Activated naive CD4-positive, alpha-beta T cell treated with Interleukin-2 at 50 U/mL for 16 hours (primary cell): ENCODE measurements at places on chromosomes 2 and 18.
A peak's percentile ranks its signal among the peaks of the same experiment; 100 is the strongest.

GRCh38 chr2:53715568-53715967 lies 52.0 kb upstream of the CHAC2 start:
- DNase-seq, result no peak

DNA sequence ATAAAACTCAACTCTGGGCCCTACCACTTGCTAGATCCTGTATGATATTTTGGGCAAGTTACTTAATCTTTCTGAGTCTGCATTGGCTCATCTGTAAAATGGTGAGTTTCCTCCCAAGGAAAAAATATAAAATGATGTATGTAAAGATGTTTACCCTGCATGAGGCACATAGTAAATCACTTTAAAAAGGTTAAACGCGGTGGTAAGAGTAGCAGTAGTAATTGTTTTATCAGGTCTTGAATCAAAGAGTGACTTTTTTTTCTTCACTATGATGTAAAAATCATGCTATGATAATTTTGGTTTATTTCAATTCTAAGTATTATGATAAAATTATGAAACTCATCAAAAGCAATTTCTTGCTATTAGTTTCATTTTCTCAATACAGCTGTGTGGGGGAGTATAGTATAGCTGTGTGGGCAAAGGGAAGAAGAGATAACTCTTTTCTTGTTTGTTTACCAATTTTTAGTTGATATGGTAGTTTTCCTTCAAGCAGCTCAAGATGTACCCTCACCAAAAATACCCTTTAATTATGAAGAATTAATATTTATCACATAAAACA lies 10.7 kb downstream of the ARHGAP15 start:
- DNase-seq, result no peak

- no peak for DNase-seq
These were observed 337.9 kb upstream of the SALL3 start for GRCh38 chr18:78641689-78642231.

GRCh38 chr2:120823551-120823950 lies 87.9 kb downstream of the GLI2 start:
- no peak for DNase-seq

GRCh38 chr18:58633874-58634273 lies 5.0 kb upstream of the ALPK2 start:
- no peak for DNase-seq

GRCh38 chr2:64888591-64889309 lies 100.4 kb upstream of the SLC1A4 start:
- DNase-seq, result no peak

- no peak for DNase-seq
These were observed 306.0 kb upstream of the EPC2 start for GRCh38 chr2:148338541-148338940.

DNA sequence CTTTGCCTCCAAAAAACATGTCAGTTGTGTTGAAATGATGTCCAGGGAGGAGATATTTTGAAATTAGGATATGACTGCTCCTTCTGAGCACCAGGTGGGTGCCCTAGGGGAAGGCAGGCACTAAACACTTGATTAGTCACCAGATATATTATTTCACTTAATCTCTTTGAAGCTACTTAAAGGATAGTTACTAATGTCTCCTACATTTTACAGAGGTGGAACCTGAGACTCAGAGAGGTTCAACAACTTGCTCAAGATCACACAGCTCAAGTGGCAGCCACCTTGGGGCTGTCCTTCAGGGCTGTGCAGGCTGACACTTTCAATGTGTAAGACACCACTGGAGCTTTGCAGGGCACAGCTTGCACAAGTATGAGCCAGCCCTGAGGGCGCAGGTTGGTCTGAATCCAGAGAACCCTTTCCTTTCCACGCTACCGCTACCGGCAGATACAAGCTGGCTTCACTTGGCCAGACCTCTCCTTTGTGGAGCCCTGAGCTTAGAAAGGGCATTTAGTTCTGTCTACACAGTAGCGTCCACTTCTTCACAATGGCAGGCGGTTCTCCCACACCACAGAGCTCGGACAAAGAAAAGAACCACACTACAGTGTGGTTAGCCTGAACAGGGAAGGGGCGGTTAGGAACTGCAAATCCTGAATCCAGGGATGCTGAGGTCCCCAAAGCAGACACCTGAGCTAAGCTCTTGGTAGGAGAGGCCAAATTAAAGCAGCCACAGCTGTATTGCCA lies 16.4 kb downstream of the ALPK2 start:
- no peak for DNase-seq

DNA sequence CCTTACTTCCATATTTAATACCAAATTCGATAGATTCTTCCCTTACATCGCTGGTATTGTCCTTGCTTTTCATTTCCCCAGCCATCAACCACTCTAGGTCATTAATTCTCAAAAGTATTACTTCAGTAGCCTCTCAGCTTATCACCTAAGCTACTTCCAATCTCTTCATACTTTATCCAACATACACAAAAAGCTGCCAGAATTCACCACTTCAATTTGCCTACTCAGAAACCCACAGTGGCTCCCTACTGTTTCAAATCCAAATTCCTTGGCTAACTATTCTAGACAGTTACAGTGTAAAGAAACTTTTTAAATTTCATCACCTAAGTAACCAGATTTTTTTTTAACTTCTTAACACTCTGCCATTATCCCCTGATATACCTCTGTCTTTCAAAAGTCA lies 4.7 kb downstream of the SLC25A12 start:
- no peak for DNase-seq

DNA sequence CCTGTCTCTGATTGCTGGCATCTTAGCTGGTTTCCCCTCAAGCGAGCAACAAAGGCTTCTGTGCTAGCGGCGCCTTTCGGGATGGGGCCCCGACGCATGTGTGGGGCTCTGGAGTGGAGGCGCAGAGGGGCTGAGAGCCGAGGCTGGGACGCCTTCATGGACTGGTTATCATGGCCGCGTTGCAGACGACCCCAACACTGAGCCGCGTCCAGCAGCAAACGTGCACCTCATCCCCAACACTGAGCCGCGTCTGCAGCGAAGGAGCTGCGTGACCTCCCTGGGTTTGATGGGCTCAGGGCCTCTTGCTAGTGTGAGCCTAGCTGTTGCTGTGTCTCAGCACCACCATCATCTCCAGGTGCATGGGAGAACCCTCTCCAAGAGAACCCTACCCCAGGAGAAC lies 123.7 kb upstream of the CTDP1 start:
- DNase-seq, result no peak

GRCh38 chr18:5309888-5310470 lies 14.5 kb upstream of the ZBTB14 start:
- DNase-seq, result peak; percentile 14

DNA sequence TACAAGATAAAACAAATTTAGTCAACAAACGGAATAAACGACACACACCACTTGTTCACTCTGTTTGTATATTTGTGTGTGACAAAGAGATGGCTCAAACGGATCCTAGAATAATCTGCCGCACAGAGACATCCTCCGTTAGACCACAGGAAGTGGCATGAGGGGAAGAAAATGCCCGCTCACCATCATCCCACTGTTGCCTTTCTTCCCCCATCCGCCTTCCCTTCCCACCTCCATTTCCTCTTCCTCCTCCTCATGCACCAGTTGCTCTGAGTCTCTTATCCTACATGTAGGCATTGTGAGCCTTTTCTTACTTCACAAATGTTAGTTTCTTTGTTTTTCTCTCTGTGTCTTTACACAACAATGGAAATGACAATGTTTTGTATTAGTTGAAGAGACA lies 228.5 kb upstream of the SMIM21 start:
- DNase-seq, result no peak

DNA sequence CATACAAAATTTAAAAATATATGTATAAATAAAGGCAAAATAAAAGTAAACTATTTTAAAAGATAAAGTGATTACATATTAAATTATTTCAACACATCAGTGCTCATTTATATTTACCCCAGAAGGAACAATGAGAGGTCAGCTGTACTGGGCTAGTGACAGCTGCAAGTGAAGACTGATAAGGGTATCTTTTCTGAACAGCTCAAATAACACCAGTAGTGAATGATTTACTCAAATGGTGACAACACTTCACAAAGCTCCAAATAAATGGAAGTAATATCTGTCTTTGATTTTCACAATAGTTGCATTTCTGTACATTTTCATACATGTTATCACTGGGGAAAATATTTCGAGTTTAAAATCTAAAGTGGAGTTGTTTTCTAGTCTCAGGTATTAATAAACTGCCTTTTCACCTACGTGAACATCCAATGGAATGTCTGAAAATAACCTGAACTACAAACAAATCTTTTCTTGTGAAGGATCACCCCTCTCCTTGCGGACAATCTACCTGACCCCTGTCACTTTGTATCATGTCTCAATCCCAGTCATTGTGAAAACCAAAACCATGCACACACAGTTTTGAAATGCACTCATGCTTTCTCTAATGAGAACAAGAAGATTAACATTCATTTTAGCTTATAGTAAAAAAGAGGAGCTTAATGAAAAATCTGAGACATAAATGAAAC lies 1928.8 kb upstream of the CELF4 start:
- DNase-seq, result no peak

- DNase-seq, result no peak
These were observed 1.3 kb downstream of the TMEM37 start for GRCh38 chr2:119432851-119433522.

DNA sequence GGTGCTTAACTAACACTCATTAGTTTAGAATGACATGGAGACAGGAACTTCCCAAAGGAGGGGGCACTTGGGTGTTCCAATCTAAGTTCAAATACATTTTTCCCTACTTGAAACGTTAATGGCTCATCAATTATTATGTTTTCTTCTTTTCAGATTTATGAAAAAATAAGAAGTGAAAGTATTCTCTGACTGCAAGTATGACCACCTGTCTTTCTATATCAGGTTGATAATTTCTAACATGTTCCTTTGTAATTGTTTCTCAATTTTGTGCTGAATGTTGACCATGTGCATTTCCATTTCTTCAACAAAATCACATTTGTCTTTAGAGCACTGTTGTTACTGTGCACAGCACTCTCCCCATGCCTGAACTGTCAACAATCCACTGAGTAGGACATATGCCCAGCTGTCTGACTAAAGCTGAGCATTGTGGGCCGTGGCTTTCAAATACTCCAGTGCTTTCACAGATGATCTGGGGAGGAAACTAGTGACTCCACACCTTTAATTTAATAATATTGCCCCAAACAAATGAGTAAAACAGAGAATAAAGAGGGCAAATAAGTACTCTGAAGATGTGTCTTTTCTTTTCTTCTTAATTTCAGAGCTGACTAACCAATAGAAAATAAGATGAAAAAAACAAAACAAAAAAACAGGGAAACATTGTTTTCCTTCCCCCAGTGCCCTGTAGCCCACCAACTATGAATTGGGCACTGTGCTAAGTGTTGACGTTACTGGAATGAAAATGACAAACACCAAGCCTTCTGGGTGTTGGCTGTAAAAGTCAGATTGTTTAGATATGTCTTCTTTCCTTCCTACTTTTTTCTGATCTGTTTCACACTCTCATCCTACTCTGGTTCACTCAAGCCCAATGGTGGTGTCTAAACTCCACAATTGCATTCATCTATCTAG lies 16.0 kb downstream of the LANCL1 start:
- DNase-seq, result no peak

GRCh38 chr2:9074930-9075329 lies 71.4 kb upstream of the MBOAT2 start:
- no peak for DNase-seq

- DNase-seq, result no peak
These were observed 130.7 kb downstream of the MREG start for GRCh38 chr2:215882689-215883088.

- DNase-seq, result no peak
These were observed 35.8 kb downstream of the TCF7L1 start for GRCh38 chr2:85168942-85169341.

DNA sequence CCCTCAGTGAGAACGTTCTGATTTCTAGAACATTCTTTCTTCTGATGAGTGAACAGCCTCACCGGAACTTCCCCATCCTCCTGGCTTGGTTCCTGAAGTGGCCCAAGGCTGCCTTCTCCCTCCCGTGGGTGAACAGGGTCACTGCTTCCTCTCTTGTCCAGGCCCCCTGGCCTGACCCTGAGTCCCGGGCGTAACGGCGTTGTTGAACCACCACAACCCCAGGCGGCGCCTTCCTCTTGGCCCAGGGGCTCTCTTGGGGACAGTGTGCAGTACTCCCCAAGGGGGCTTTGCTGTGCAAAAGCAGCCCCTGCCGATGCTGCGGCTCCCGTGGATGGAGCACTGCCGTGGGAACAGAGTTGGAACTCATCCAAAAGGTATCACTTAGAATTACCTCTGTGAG lies 147.2 kb downstream of the TSN start:
- no peak for DNase-seq

DNA sequence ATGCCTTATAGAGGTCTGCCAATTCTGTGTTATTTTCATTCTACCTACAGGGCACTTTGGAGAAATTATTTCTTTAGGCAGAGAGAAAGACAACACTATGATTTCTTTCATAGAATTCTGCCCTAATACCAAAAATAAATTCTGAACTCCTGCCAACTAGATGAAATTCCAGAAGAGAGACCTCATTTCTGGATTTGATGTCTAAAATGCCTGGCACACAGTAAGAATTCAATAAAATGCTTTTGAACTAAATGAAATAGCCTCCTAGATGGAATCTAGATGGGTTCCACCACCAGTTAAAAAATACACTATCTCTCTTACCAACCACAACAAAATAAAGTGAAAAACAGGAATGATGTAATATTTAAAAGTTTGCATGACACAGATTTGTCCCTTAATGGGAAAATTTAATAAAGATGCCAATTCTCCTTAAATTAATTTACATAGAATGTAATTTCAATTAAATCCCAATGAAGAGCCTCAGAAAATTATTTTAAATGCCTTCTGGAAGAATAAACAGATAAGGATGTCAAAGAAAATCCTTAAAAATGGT lies 75.0 kb downstream of the OSBPL1A start:
- DNase-seq, result no peak

GRCh38 chr2:58387701-58388100 lies 146.6 kb upstream of the FANCL start:
- DNase-seq, result no peak

GRCh38 chr2:85325466-85325811 lies 2.4 kb downstream of the TGOLN2 start:
- DNase-seq, result no peak

DNA sequence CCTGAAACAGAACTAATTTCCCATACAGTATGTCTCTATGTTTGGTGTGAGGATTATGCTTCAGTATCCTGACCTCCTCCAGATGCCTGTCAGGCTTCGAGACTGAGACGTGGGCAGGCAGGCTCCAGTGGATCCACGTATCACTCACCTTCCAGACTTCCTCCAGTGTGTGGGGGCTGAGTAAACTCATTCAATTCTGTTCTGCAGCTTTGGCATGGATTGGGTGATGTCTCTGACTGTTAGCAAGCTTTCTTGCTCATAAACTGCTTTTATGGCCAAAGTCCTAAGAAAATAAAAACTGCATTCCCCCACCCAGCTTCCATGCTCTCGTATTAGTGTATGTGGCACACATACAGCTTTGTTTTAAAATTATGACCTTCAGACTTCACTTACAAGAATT lies 53.6 kb downstream of the CCDC93 start:
- DNase-seq, result no peak

DNA sequence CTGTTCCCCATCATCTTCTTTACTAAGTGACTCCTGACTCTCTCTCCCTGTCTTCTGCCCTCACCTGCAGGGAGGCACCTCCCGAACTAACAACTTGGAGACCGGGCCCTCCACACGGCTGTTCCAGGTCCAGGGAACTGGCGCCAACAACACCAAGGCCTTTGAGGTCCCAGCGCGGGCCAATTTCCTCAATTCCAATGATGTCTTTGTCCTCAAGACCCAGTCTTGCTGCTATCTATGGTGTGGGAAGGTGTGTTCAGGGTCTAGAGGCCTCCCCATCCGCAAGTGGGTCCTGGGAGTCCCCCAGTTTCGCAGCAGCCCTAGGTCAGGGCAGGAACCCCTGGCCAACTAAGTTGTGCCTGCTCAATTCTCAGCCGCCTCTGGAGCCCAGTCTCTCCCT lies 15.5 kb downstream of the VIL1 start:
- no peak for DNase-seq
